ENCODE measurements at places on chromosomes 6 and 20.

GRCh38 chr6:30835576-30835975 lies 48.7 kb upstream of the DDR1 start:
- DNase-seq: no peak

GRCh38 chr20:62203378-62204030 lies 16.6 kb downstream of the HRH3 start:
- no peak for DNase-seq

DNA sequence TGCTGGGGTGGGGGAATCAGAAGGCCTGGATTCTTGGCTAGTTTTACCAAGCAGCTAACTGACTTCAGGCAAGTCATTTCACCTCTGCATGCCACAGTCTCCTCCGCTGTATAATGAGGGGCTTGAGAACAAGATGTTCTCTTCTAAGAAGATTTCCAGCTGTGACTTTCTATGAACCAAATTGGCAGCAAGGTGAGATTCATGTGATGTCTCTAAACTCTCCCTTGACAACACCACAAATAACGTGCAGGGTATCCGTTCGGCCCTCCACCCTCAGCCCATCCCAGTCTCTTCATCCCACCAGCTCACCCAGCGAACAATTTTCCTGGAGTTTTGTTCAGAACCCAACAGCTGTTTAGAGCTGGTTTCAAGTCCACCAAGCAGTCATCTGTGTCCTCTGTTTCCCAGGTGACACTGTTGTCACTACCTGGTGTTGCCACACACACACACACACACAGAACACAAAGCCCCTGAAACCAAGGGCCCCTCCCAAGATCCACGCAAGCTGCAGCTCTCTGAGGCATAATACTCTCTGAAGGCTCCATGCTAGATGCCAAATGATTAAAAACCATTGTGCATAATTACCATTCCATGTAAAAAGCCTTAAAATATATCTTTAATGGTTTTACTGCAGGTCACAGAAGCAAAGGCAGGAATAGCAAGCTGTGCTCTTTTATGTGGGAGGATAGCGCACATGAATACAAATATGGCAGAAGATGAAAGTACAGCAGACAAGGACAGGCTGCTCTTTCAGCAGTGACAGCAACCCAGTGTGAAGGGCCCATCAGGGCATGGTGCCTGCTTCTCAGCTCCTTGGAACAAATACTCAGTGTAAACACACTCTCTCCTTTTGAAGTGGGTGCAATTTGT lies 48.2 kb downstream of the ARHGAP18 start:
- no peak for DNase-seq

DNA sequence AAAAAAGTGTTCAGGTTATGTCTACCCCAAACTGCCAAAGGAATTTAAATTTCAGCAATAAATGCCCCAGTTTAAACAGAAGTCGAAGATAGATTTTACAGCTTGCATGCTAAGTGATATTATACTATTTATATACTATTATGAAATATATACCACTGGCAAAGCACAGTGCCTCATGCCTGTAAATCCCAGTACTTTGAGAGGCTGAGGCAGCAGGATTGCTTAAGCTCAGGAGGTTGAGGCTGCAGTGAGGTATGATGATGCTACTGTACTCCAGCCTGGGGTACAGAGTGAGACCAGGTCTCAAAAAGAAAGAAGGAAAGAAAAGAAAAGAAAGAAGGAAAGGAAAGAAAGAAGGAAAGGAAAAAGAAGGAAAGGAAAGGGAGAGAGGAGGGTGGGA lies 102.1 kb downstream of the MTFR2 start:
- DNase-seq: no peak

DNA sequence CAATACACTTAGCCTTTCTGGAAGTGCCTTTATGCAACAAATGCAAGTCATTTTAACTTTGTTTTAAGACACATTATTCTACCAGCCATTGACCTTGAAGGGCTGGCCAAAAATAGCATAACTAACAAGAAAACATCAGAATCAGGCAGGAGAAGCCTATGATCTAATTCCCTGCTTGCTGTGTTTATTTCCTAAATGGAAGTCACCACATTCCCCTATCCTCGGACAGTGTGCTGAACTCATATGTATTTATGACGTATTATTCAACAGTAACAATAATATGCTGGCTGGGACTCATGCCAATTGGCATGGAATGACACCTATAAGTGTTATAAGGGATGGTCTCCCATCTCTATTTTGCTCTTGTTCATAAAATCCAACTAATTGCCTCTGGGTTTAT lies 140.7 kb downstream of the MAP3K7 start:
- peak; percentile 60 for DNase-seq

- DNase-seq: no peak
Observed at GRCh38 chr20:49572857-49573256, 4.9 kb upstream of the PTGIS start.

DNA sequence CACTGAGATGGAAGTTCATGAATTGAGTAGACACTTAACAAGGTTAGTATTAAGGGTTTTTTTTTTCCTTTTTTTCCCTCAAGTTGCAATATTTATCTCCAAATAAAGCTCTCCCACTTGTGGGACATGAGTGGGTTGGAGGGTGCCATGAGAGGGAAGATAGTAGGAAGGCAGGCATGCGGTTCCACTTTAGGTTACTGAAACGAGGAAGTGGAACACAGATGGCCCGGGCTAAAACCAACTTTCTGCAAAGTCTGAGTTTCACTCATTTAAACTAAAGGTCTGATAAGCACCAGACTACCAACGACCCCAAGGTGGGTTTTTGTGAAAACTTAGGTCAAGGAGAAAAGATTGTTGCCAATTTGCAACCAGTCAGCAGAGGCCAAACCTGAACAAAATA lies 42.2 kb downstream of the TBC1D7 start:
- DNase-seq: no peak

- no peak for DNase-seq
Observed at GRCh38 chr20:53926428-53927028, 143.9 kb downstream of the BCAS1 start.

DNA sequence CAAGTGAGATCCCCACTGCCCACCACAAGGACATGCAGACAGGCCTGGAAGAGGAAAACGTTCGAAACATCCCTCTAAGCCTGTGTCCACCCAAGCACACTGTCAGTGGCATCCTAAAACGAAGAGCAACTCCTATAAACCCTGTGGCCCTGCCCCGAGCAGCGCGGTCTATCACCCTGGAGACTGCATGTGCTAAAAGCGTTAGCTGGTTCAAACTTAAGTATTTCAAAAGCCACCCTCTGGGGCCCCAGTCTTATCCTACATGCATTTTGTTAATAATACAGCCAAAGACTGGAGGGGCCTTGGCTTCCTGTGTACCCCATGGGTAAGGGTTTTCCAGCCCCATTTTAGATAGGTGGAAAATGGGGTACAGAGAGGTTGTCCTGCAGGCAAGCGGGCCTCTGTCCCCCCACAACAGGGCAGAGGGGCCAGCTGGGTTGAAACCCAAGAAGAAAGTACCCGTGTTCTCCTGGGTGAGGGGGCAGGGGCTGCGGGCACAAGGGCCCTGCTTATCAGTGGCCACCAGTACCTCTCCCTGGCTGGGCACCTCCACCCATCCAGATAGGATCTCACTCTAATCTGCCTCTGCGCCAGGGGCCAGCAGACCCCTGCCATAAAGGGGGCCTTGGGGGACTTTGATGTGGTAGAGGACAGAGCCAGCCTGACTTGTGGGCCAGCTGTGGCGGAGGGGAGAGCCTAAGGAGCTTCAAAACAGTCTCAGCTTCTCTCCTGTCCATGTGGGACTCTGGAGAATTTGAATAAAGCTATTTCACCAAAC lies 28.3 kb downstream of the PREX1 start:
- no peak for DNase-seq
